Right atrium auricular region (tissue), 2 donors: ENCODE measurements at places on chromosomes 12 and 14. TPM values are rescaled to one million over a fixed set of nuclear protein-coding genes. Genes with fewer than 3 reads are reported as not detected.

- DNase-seq, result no peak
These were observed 317.5 kb upstream of the OR4E1 start for GRCh38 chr14:21991130-21991529.

DNA sequence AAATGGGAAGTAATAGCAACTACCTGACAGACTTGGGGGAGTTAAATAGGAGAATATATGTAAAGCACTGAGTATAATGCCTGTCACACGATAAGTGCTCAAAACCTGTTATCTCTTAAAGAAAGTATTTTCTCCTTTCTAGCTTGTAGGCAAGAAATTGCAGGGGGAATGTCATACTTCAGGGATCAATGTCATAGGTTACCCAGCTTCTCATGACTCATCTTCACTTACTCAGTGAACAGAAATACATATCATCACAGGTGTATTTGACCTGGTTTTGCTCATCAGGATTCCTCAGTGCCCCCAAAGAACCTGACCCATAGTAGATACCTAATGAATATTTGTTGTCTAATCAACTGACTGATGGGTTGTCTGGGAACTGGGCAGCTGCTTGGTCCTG lies 285.0 kb upstream of the ATP2B1 start:
- DNase-seq, result no peak

DNA sequence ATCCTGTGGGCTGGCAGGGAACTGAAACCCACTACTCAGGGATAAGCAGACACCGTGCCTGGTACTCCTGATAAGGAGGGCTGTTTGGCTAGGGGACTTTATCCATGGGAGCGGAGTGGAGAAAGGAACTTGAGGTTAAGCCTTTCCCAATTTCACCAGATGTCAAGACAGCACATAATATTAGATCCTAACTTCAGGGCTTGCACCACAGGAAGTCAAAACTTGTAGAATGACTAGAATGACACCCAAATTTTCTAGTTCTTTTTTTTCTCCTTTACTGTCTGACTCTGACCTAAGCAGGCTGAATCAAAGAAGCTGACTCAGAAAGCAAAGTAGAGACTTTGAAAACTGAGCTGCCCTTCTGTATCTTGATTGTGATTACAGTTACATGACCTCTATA lies 7.1 kb upstream of the CGRRF1 start:
- no peak for DNase-seq

DPPA3 gene
- not detected for total RNA-seq

METTL25 gene
- total RNA-seq, result 20.6 TPM
